H4 (cell line): ENCODE measurements at places on chromosomes 6 and 20. TPM values are rescaled to one million over a fixed set of nuclear protein-coding genes. Genes with fewer than 3 reads are reported as not detected.

The TM9SF4 gene
- total RNA-seq: 30.5 and 39.7 TPM in 2 replicates

The TTPAL gene
- total RNA-seq: 8.8 and 11.2 TPM in 2 replicates

The GTSF1L gene
- not detected in 2 replicates for total RNA-seq

GRCh38 chr20:48800177-48800576, 27.6 kb downstream of the PREX1 start:
- DNase-seq: no peak

DNA sequence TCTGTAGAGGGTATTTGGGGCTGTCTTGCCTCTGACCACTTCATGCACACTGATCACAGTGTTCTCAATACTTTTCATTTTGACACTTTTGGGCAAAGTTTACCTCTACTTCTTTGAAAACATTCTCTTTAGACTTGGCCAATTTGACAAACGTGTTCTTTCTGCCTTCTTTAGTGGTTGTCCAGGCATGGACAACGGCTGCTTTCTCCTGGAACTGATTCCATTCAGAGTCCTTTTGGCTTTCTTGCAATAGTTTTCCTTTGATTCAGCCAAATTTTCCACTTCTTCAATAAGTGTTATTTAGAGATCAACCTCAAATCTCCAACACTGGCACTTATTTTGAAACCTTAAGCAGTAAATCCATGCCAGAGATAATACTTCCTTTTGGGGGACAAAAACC, 6.7 kb upstream of the CST9 start:
- DNase-seq: no peak

DNA sequence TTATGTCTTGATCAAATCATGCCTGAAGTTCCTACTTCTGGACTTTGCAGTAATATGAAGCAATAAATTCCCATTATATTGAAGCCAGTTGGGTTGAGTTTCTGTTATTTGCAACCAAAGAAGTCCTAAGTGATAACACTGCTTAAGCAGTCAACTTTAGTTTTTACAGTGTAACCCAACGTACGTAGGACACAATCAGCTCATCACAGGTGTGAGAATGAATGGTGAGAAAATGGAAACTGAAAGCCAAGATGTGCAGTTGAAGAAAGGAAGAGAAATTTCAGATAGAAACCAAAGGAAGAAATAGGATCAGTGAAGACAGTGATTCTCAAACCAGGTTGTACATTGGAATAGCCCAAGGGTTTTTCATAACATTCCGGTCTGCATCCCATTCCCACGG, 211.4 kb upstream of the ZFP64 start:
- no peak for DNase-seq

DNA sequence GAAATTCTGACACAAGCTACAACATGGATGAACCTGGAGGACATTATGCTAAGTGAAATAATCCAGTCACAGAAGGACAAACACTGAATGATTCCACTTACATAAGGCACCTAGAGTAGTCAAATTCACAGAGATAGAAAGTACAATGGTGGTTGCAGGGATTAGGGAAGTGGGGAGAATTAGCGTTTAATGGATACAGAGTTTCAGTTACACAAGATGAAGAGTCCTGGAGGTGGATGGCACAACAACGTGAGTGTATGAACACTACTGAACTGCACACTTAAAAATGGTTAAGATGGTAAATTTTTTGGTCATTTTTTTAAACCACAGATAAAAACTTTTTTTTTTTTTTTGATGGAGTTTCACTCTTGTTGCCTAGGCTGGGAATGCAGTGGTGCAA, 24.7 kb downstream of the MOCS3 start:
- no peak for DNase-seq

DNA sequence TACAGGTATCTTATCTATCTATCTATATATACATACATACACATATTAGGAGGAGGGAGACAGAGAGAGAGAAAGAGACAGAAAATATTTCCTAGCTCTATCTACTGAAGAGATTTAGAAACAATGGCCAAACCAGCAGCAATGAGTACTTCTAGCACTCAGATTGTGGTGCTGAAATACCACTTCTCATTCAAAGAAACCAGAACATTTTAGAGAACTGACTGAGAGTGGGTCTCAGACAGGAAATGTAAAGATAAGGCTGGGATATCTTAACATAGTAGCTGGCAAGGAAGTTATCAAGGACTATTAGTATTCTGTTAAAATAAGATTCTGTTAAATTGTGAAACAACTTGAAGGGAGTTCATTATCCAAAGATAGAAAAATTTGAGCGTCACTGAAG, 57.0 kb downstream of the DNAAF9 start:
- no peak for DNase-seq

DNA sequence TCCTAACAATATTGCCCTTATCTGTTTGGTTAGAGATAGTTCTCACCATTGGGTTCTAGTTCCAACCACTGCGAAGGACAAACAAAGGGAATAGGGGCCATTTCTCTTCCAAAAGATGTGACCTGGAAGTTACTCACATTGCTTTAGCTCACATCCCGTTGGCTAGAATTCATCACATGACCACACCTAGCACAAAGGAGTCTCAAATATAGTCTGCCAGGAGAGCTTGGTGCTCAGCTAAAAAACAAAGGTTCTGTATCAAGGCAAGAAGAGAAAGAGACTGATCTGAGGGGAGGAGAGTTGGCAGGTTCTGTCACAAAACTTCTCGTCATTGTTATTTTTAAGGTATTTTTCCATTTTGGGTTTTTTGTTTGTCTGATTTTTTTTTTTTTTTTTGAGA, 69.8 kb upstream of the GNRH2 start:
- DNase-seq: no peak

DNA sequence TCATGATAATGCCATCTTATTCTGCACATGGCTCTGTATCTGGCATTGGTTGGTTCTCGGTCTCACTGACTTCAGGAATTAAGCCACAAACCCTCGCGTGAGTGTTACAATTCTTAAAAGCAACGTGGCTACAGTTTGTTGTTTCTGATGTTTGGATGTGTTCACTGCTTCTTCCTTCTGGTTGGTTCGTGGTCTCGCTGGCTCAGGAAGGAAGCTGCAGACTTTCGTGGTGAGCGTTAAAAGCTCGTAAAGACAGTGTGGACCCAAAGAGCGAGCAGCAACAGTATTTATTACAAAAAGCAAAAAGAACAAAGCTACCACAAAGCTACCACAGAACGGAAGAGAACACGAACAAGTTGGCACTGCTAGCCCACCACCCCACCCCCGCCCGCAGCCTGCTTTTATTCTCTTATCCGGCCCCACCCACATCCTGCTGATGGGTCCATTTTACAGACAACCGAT, 51.1 kb downstream of the MYLIP start:
- DNase-seq: peak; percentile 25

- DNase-seq: peak; percentile 89
Measured at GRCh38 chr6:129317931-129318820, 391.8 kb downstream of the ARHGAP18 start.

The PRR18 gene
- not detected in 2 replicates for total RNA-seq

The PHACTR3 gene
- total RNA-seq: 0.29 TPM in 1 of 2 replicates, not detected in the other

GRCh38 chr6:81762132-81762531, 9.7 kb upstream of the TENT5A start:
- no peak for DNase-seq

DNA sequence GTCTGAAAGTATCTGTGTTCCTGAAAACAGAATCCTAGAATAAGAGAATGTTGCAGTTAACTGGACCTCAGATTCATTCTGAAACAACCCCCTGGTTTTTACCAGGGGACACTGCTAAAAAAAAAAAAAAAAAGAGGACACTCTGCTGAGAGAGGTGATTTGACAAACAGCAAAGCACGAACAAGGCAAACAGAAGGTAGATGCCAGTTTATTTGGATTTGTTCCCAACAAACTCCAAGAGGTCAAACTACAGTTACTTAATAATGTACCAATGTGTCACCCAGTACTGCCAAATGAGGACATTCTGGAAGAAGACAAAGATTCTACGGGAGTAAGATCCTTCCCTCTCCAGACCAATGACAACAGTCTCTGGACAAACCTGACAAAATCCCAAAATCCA, 40.6 kb upstream of the SLC22A16 start:
- no peak for DNase-seq

- no peak for DNase-seq
Measured at GRCh38 chr20:1360094-1360846, 31.3 kb upstream of the SDCBP2 start.

- no peak for DNase-seq
Measured at GRCh38 chr6:162798546-162799266, 70.9 kb downstream of the PACRG start.

GRCh38 chr6:14075095-14075503, 42.5 kb upstream of the CD83 start:
- peak; percentile 40 for DNase-seq

The TNF gene
- not detected in 2 replicates for total RNA-seq

- no peak for DNase-seq
Measured at GRCh38 chr20:20368418-20369249, 730 bp downstream of the INSM1 start.

- DNase-seq: no peak
Measured at GRCh38 chr6:44161997-44162338, 3.3 kb downstream of the CAPN11 start.

GRCh38 chr6:43593938-43594337, 18.0 kb downstream of the POLH start:
- no peak for DNase-seq
